ENCODE measurements at places on chromosomes 13 and 19.
A peak's percentile ranks its signal among the peaks of the same experiment; 100 is the strongest.

GRCh38 chr13:30652746-30653386 lies 35.1 kb downstream of the USPL1 start:
- no peak for DNase-seq

DNA sequence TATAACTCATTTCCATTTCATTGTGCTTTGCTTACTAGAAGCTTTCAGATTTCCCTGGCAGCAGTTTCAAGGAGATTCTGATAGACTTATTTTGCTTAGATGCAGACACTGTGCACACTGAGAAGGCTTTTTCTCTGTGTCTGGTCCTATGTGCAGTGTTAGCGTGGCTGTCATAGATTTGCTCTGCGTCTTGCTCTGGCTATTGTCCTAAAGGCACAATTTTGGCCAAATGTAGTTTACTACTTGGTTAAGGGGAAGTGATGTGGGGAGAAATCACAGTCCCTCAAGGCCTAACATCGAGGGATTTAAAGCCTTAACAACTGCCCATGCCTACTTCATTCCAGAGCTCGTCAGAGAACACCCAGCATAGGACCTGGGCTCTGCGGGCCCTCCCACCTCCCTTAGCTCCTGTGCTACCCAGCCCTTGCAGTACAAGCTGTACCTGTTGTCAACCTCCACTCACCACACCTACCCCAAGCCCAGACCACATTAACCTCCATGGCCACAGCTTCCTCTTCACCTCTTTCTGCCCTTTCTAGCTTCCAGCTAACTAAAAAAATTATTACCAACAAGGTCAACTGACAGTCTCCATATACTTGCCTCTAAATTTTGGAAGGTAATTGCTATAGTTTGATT lies 38.9 kb upstream of the KATNAL1 start:
- no peak for DNase-seq

- no peak for DNase-seq
These were observed 11.7 kb upstream of the MCF2L start for GRCh38 chr13:112957295-112957677.

- no peak for DNase-seq
These were observed 20.9 kb downstream of the CCDC70 start for GRCh38 chr13:51882570-51883225.

DNA sequence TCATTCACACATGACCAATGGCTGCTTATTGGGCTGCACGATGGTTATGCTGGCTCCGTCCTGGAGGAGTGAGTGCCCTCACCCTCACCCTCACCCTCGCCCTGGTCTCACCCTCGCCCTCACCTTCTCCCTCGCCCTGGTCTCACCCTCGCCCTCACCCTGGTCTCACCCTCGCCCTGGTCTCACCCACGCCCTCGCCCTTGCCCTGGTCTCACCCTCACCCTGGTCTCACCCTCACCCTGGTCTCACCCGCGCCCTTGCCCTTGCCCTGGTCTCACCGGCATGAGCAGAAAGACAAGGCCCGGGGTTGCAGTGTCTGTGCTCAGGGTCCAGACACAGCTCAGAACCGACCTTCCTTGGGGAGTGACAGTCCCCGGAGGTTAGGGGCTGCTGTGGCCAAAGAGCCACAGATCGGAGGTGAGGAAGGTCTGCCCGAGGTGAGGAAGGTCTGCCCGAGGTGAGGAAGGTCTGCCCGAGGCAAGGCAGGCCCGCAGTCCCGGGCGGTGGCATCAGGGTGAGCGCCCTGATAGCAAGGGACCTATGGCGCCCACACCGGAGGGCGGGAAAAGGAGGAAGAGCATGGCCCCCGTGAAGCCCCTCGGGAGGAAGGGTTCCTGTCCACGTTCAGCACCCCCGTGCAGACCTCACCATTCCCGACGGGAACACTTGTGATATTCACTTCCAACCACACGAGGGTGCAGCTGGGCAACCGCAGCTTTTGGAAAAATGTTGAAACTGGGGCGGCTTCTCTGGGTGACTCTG lies 65.6 kb downstream of the MCF2L start:
- DNase-seq, result peak; percentile 34

GRCh38 chr13:78786459-78786858 lies 127.5 kb upstream of the OBI1 start:
- DNase-seq, result no peak

- no peak for DNase-seq
These were observed 5.8 kb downstream of the KBTBD7 start for GRCh38 chr13:41188584-41188983.

DNA sequence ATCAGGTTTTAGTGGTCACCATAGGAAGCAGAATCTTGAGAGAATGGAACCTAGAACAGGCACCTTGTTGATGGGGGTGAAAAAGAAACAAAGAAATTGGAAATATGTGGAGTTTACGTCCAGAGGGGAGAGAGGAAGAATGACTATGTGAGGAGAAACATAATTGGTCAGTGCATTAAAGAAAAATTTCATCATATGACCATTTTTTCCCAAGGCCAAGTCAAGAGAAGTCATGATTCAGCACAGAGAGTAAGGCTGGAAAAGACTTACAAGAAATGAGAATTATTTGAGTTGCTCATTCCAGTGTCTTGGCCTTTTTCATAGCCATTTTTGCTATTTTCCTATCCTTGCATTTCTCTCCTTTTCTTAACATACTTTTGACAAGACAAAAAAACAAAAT lies 421.7 kb downstream of the EFNB2 start:
- no peak for DNase-seq

DNA sequence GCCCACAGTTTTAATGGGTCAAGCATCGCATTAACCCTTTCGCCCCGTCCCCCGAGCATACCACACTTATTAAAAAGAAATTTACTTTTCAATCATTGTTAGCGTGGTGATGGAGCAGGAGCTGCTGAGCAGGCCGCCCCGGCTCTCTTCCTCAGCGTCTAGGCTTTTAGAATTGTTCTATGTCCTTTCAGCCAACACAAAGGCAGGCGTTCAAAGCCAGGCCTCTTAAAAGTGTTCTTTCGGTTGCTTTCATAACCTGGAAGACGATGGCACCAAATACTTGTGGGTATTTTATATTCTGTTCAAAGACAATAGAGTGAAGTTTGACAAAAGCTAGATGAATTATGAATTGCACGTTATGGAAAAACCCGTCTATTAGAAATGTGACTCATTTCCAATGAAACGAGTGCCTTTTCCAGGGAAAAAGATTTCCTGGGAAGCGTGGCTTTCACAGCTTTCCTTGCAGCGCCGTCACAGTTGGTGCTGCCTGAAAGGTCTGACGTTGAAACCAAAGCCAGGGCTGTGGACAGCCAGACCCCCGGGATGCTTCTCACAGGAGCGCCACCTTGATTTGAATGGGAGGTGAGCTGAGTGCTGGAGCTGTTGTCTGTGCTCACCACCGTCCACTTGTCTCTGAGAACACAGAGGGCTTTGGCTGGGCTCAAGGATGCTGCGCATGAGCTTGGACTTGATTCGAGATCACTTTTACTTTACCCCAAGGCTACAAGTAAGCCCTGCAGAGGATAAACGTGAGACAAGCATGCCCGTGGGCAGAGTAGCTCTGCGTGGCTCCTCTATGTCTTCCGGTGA lies 78.8 kb downstream of the SOX1 start:
- DNase-seq, result no peak

DNA sequence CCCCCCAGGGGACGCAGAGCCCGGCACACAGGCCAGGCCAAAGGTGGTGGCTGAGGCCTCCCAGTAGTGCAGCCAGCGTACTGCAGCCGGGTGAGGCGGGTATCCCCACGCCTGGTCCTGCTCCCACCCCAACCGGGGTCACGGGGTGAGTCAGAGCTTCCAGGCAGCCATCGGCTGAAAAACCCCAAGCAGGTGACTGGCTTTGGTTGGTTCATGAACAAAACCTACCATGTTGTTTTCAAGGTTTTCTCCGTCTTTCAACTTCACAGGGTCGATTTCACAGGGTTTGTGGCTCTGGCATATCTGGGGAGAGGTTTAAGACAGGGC lies 42.1 kb upstream of the C13orf46 start:
- DNase-seq, result no peak

GRCh38 chr19:9149997-9150396 lies 9.8 kb downstream of the ZNF317 start:
- DNase-seq, result no peak

- no peak for DNase-seq
These were observed 4.3 kb downstream of the CD37 start for GRCh38 chr19:49339301-49340068.

- DNase-seq, result peak; percentile 13
These were observed 159.5 kb downstream of the RBM26 start for GRCh38 chr13:79246578-79246949.

DNA sequence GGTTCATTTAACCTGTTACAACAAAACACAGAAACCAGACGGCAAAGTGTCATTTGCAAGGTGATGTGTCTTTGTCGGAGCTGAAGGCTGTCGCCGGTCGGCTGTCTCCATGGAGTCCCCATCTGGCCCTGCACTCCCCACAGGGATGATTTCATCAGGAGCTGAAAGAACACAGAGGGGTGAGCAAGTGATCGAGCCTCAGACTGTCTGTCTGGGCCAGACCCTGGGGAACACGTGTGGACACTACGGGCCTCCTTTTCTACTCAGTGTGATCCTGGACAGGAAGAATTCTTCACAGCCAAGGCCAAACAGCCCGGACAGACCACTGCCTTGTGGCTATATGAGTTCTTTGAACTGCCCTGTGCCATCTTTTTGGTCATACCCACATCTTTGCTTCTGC lies 85.1 kb downstream of the RNASEH2B start:
- DNase-seq, result no peak

DNA sequence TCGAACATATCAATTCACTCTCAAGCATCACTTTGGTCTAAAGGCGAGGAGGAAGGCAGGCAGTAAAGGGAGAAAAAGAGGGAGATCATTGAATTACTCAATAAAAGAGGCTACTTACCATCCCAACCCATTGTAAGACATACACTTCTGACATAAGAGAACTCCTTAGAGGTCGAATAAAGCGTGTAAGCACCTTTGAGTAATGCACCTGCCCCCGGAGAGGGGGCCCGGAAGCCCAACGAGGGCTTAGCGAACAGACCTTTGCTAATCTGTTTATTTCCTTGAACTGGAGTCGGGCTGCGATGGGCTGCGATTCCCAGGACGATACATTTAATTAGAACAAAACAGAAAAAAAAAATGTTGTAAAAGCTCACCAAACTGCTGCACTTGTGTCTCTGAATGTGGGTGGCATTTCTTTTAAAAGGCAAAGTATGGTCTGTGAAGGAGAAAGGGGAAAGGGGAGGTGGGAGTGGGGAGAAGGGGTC lies 3.0 kb downstream of the ZC3H4 start:
- DNase-seq, result no peak

GRCh38 chr19:55220525-55220924 lies 8.0 kb downstream of the TMEM86B start:
- no peak for DNase-seq

DNA sequence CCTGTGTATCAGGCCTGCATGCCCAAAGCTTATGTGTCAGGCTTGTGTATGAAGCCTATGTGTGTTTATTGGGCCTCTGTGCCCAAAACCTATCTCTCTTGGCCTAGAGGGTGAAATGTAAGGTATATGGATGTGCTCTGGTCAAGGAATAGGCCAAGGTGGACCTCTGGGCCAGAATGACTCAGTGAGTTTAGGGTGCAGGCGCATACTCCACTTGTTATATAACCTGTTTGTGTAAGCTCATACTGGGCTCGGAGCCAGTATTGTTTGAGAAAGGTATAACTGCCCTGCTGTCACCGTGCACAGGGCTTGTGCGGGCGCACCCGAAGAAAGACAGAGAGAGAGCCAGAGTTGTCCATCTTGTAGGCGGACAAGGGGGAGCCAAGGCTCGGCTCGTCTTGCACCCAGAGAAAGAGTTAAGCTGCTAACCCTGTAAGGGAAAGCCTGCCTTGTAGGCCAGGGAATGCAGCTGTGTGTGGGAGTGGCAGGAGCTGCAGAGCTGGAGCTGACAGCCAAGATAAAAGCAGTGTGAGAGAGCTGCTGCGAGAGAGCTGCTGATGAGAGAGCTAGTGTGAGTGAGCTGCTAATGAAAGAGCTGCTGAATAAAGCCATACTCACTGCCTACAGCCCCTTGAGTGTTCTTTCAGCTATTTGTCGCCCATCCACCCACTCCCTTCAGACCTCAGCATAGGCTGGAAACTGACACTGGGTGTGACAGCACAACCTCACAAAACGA lies 43.4 kb upstream of the N4BP2L1 start:
- no peak for DNase-seq

DNA sequence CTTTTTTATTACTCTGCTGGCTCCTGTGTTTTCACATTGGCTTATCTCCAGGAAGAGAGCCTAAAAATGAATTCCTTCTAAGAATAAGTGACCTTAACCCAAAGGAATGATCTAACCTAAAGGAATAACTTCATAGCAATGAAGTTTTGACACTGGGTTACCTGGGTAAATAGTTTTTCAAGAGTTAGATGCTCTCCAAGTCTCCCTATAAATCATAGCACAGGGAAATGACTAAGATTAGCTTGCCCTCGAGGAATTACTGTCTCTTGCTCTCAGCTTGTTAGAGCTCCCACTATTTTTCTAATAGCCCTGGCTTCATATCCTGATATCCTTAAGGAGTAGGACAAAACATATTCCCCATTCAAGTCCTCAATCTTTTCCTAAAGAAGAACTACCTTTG lies 66.3 kb downstream of the SPRY2 start:
- no peak for DNase-seq

- no peak for DNase-seq
These were observed 22.9 kb upstream of the POMP start for GRCh38 chr13:28636069-28636468.

- DNase-seq, result no peak
These were observed 18.6 kb upstream of the FBN3 start for GRCh38 chr19:8167985-8168384.

GRCh38 chr13:78100486-78100885 lies 181.9 kb upstream of the EDNRB start:
- DNase-seq, result peak; percentile 66

DNA sequence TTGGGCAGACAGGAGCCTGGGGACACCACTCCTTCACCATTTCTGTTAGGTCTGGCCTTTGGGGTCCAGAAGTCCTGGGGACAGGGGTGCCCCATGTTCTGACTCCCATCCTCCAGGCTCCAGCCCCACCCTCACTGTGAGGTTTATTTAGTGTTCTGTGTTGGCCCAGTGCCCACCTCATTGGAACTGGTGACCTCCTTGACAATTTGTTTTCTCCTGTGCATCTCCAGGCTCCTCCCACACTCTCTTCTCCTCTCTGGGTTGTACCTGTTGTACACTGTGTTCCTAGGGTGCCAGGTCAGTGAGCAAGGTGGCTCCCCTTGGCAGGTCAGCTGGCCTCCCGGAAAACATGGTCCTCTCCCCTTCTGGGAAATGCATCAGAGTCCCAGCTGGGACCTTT lies 110.8 kb downstream of the ZNF536 start:
- DNase-seq, result no peak

DNA sequence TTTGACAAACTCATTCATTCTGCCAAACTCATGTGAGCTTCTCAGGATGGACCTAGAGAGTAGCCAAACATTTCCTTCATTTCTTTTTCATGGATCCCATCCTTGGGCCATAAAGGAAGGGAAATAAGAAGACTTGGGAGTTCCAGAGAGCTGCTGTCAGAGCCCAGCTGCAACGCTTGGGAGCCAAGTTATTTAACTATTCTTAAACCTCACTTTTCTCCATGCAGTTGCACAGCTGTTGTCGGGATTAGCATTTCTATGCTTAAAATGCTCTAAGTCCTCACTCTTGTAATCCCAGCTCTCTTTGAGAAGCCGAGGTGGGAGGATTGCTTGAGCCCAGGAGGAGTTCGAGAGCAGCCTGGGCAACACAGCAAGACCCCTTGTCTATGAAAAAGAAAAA lies 11.7 kb upstream of the CASP14 start:
- no peak for DNase-seq
